ENCODE measurements at places on chromosomes 1 and 21. TPM values are rescaled to one million over a fixed set of nuclear protein-coding genes. Genes with fewer than 3 reads are reported as not detected.

GRCh38 chr1:155195201-155196102 is 12.2 kb downstream of the THBS3 start:
- peaks cover 13% of the 10 kb centered on the region for H3K4me1 ChIP-seq
- peak; percentile 47 for DNase-seq
- no peaks in the 10 kb centered on the region for H3K36me3 ChIP-seq
- no peaks in the 10 kb centered on the region for H3K27me3 ChIP-seq
- H3K4me3 ChIP-seq, result peak overlapping the region; percentile 45

Gene G0S2
- total RNA-seq, result 392 TPM

Gene CHIA
- total RNA-seq, result not detected

DNA sequence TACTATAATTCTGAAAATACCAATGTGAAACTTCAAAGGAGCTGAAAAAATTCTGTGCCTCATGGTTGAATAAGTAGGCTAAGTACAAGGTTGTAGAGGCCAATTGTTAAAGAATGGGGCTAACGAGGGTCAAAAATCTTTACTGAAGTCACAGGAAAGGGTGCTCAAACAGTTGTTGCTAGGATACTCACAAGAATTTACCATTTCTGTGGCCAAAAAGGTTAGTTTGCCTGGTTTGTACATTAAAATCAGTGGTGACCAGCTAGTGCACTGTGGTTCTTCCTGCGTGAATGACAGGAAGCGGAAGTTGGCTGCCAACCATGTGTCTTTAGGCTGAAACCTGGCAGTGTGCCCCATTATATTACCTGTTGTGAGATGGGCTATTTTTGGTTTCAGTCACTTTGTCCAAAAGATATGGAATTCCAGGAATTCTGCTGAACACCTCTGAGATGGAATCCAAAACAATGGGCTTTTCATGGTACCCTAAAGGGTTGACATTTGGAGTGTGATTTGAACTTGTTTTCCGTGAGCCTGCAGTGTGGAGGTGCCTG is 13.5 kb downstream of the MAP3K21 start:
- no peaks in the 10 kb centered on the region for H3K36me3 ChIP-seq
- no peaks in the 10 kb centered on the region for H3K4me1 ChIP-seq
- H3K27me3 ChIP-seq, result no peaks in the 10 kb centered on the region
- DNase-seq, result no peak
- no peak overlapping the region for H3K27ac ChIP-seq

GRCh38 chr1:222940906-222941305 is 126.1 kb downstream of the DISP1 start:
- H3K4me1 ChIP-seq, result no peaks in the 10 kb centered on the region
- no peak for DNase-seq
- H3K36me3 ChIP-seq, result no peaks in the 10 kb centered on the region
- no peak overlapping the region for H3K4me3 ChIP-seq
- no peak overlapping the region for H3K27ac ChIP-seq

Measured in ovary (tissue), 10 donors.